ENCODE measurements at places on chromosomes 11 and 22. TPM values are rescaled to one million over a fixed set of nuclear protein-coding genes. Genes with fewer than 3 reads are reported as not detected.

- DNase-seq = no peak
These were observed 54.0 kb upstream of the CCDC188 start for GRCh38 chr22:20204806-20205205.

DNA sequence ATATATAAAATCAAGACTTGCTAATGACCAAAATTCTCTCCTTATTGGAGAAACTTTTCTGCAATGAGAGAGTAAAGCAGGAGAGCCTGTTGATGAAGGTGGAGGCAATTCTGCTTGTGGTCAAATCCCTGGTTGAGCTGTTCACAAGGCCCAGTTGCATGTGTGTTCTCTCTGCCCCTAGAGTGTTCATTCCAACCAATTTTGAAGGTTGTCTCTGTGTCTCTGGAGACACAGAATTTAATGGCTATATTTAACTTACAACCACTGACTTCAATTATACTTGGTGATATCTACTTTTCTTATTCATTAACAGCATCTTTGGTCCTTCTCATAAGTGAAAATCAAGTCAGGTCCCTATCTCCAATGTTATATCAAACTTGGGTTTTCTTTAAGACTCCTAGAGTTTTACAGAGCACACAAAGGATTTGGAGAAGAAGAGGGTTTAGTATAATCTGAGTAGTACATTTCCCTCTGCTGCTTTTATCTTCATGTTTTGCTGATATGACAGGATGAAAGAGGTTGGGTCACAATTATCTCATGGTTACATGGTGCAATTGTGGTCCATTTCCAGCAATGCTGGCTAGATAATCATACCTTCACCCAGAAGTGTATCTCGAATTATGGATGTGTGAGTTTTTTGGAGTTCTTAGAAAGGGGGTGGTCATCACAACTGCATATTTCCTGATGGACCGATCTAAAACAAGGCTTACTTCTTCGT lies 4.0 kb downstream of the OOSP4A start:
- no peak for DNase-seq

DNA sequence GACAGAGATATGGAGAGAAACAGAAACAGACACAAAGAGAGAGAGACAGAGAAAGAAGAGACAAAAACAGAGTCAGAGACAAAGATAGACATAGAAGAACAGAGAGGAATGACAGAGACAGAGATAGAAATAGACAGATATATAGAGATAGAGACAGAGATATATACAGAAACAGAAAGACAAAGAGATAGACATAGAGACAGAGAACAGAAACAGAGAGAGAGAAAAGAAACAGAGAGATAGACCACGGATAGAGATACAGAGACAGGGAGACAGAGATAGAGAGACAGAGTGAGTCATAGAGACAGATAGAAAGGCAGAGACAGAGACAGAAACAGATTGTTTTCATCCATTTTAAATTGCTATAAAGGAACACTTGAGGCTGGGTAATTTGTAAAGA lies 12.3 kb upstream of the MPEG1 start:
- no peak for DNase-seq

GRCh38 chr11:1297576-1298473 lies 11.6 kb downstream of the TOLLIP start:
- DNase-seq = no peak

DNA sequence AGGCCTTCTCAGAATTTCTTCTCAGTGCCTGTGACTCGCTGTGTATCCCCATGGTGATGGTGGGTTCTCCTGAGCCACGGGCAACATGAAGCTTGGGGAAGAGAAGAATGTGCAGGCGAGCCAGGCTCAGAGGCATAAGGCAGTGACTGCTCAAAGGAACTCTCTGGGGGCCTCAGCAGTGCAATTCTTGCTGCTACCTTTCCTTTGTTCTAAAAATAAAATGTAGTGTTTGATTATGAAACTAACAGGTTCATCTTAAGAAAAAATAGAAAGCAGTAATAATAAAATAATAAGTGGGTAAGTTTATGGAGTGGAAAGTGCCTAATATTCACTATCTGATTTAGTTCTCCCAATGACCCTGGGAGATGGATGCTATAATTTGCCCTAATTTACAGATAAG lies 46.7 kb downstream of the MEI1 start:
- no peak for DNase-seq

- DNase-seq = no peak
These were observed 30.9 kb upstream of the CSNK1E start for GRCh38 chr22:38347944-38348750.

DNA sequence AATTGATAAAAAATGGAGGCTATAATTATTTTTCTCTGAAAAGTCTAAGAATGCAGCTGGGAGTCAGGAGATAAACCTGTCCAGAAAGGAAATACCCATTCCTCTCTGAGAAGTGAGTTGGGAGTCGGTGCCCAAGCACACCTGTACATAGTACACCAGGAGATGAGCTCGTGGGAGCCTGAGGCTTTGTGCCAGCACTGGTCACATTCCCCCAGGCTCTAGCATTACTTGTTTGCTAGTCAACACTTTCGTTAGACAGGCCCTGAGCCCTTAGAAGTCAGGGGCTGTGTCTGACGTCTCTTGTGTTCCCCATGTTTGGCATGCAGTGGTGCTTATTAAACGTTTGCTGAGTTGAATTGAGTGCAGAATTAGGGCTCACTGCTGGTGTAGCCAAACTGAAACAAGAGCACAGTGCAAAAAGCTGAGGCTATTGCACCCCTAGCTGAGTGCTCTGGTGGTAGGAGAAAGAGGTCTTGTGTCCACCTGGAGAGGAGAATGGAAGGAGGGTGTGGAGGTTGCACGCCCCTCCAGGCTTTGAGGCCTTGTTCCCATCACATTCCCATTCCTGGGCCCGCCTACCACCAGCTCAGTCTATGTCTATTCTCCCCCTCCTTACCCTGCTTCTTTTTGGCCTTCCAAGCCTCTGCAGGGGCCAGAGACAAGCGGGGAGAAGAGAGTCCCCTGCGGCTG lies 6.8 kb downstream of the ROBO4 start:
- no peak for DNase-seq

DNA sequence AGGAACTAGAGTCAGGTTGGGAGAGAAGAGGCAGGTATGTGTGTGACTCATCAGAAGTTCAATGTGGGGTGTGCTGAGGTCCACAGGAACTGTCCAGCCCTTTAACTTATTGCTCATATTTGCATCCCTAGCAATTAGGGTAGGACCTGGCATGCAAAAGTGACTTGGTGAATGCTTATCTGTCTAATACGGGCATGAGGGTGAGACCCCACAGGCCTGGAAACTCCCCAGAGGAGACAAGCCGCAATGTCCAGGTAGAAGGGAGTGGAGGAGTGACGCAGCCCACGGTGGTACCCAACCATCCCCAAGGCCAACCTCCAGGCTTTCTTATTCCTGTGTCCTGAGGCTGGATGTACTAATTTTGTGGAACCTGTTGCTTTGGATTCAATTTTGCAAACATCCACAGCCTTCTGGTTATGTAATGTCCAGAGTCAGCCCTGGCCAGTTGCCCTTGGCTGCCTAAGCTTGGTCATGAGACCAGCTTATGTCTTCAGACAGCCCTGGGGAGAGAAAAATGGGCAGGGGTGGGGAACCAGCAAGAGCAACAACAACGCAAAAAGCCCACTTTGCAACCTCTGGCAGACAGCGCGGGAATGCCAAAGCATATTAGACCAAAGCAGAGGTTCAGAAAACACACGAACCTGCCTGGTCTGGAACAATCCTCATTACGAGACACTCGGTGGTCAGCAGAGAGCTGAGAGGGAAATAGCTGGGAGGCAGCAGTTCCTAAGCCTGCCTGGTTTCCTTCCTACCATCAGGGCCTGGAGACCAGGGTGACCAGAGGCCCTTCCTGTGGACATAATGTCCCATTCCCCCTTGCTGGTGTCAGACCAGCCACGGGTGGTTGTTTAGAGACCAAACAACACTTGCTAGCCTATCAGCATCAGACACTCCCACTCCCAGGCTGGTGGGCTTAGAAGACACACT lies 49.3 kb downstream of the TIMP3 start:
- DNase-seq = no peak

GRCh38 chr11:108012139-108012725 lies 3.5 kb downstream of the CUL5 start:
- DNase-seq = no peak

- no peak for DNase-seq
These were observed 52.5 kb downstream of the MACROD1 start for GRCh38 chr11:64113462-64113780.

GRCh38 chr11:1171985-1172728 lies 14.4 kb downstream of the MUC5AC start:
- DNase-seq = no peak

Gene RIBC2
- total RNA-seq = 5.7 TPM

DNA sequence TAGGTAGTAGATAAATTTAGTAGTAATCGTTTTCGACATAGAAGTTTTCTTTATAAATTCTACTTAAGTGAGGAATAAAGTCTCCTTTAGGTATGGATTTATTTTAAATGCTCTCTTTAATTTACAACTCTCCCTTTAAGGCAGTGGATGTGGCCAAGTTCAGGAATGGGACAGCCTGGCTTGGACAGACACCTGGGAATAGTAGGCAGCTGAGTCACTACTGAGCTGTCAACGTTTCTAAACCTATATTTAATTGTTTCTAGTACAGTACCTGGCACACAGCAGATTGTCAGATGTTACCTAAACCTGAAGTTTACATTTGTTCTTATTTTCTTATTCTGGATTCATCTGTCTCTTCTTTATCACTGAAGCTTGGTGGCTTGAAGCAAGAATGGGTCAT lies 85.1 kb downstream of the DEPDC5 start:
- DNase-seq = no peak

DNA sequence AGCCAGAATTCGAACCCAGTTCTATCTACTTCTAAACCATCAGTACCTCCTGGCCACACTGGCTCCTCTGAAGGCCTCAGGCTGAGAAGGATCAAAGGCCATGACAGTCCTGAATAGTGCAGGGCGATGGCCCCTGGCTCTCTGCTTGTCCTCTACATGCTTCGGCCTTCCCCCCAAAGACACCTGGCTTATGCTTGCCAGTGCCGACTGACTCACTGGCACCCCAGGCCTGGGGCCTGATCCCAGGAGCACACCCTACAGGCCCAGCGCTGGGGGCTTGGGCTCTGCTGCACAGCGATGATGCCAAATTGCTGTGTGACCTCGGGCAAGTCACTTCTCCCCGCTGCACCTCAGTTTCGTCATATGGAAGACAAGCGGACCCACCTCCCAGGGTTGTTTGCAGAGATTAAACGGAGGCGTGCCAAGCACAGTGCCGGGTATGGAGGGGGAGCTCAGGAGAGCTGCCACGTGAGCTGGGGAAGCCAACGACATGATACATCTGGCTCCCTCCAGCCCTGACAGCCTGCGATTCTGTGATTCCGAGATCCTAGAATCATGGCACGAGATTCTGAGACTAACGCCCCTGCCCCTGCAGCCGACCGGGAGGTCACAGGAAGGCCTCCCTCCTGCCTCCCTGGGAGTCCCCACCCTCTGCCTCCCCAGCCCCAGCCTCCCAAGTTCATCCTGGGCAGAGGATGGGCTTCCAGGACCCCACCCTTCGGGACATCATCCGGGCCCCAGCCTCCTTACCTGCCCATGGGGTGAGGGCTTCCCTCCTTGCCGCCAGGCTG lies 1.0 kb downstream of the SSTR3 start:
- no peak for DNase-seq

Gene DNAJC24
- total RNA-seq = 16.8 TPM

Gene PDGFD
- 13.1 TPM for total RNA-seq

- no peak for DNase-seq
These were observed 263.2 kb downstream of the DCDC1 start for GRCh38 chr11:31106326-31106725.

DNA sequence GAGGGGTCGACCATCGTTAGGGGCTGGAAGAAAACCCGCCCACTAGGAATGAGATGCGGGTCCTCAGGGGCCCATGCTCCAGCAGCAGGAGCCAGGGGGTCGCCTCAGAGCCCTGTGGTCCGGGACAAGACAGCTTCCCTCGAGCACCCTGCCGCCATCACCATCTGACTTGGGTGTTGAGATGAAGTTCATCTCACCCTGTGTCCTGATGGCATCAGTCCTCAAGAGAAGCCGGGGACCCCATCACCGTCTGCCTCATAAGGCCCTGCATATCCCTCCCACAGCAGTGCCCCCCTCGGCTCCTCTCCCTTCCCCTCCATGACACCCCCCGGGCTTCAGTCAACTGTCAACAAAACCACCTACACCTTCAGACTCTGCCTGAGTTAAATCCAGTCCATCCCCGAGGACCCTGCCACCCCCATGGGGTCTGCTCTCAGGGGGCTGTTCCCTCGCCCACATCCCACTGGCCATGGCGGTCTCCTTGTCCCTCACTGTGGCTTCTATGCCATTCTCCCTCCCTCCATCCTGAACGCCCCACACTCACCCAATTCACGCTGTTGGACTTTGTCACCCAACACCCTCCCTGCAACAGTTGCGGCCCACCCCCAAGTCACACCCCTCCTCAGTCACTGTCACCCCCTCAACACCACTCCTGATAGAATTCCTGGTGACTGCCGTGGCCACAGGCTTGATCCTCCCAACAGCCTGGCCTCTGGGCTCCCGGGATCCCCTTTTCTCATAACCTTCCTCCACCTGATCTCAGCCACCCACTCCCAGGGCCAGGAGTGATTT lies 87.7 kb upstream of the RTL6 start:
- DNase-seq = no peak

Gene DEFB131B
- total RNA-seq = not detected

DNA sequence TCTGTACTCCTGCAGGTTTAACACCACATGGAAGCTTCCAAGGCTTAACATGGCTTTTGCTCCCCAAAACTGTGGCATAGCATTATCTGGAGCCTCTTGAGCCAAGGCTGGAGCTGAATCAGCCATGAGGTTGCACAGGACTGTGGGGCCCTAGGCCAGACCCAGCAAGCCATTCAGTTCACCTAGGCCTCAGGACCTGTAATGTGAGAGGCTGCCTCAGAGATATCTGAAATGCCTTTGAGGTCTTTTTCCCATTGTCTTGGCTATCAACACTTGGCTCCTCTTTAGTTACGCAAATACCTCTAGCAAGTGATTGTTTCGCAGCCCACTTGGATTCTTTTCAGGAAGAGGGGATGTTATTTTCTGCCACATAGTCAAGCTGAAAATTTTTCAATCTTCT lies 72.0 kb downstream of the VPREB1 start:
- DNase-seq = no peak

Gene TRABD
- 46.8 TPM for total RNA-seq

- DNase-seq = peak; percentile 18
These were observed 54.0 kb upstream of the PITPNB start for GRCh38 chr22:27972732-27973698.

DNA sequence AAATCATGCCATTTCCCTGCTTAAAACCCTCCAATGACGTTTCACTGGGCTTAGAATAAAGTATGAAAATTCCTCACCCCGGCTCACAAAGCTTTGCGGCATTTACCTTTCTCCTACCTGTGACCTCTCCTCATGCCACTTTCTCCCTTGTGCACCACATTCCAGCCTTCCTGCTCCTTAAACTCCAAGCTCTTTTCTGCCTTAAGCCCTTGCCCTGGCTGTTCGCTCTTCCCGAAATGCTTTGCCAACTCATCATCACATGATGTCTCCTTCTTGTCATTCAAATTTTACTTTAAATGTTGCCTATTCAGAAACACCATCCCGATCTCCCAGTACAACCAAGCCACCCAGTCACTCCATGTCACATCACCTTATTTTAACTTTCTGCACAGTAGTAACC lies 2.0 kb downstream of the PLEKHA7 start:
- DNase-seq = no peak

All from endothelial cell of umbilical vein (primary cell).